Airway epithelial cell (primary cell): ENCODE measurements at places on chromosomes 12 and 14. TPM values are rescaled to one million over a fixed set of nuclear protein-coding genes. Genes with fewer than 3 reads are reported as not detected.

The SIX1 gene
- 11.3 and 19.1 TPM in 2 replicates for total RNA-seq

The CPM gene
- 12.0 and 16.2 TPM in 2 replicates for total RNA-seq

The ATF7 gene
- total RNA-seq = 5.8 and 14.3 TPM in 2 replicates

The THAP2 gene
- 2.5 and 4.4 TPM in 2 replicates for total RNA-seq

The TC2N gene
- total RNA-seq = 20.7 and 24.5 TPM in 2 replicates

The ANKRD33 gene
- not detected in 2 replicates for total RNA-seq

The NOVA1 gene
- total RNA-seq = not detected in 2 replicates

The FBLN5 gene
- 1.9 and 2.8 TPM in 2 replicates for total RNA-seq

The CCND2 gene
- total RNA-seq = 147 and 200 TPM in 2 replicates

The SRRM4 gene
- total RNA-seq = not detected in 2 replicates

The PTPRQ gene
- total RNA-seq = under 0.01 TPM in 1 of 2 replicates, not detected in the other

The RIPK3 gene
- 5.4 and 6.0 TPM in 2 replicates for total RNA-seq

The TMEM120B gene
- 4.2 and 7.4 TPM in 2 replicates for total RNA-seq

The GNB3 gene
- 0.28 and 0.92 TPM in 2 replicates for total RNA-seq

The KRT75 gene
- 2.1 and 2.6 TPM in 2 replicates for total RNA-seq

The KRT85 gene
- total RNA-seq = not detected in 2 replicates

The PAH gene
- total RNA-seq = not detected in 2 replicates

The CIDEB gene
- total RNA-seq = 2.2 and 2.7 TPM in 2 replicates

The RNASE9 gene
- not detected in 2 replicates for total RNA-seq

The TCP11L2 gene
- 7.4 and 8.4 TPM in 2 replicates for total RNA-seq
